Stimulated activated CD8-positive, alpha-beta memory T cell treated with anti-CD3 and anti-CD28 coated beads, Interleukin-15, amount 100 ng/mL, for 24 hours (primary cell): ENCODE measurements at places on chromosomes 16 and 17.

GRCh38 chr16:20899477-20900298, 470 bp downstream of the DCUN1D3 start:
- DNase-seq: peak; percentile 3

- no peak for DNase-seq
These were observed 11.8 kb downstream of the LASP1 start for GRCh38 chr17:38881600-38882191.

- no peak for DNase-seq
These were observed 38.5 kb downstream of the RBFOX3 start for GRCh38 chr17:79572136-79572925.

DNA sequence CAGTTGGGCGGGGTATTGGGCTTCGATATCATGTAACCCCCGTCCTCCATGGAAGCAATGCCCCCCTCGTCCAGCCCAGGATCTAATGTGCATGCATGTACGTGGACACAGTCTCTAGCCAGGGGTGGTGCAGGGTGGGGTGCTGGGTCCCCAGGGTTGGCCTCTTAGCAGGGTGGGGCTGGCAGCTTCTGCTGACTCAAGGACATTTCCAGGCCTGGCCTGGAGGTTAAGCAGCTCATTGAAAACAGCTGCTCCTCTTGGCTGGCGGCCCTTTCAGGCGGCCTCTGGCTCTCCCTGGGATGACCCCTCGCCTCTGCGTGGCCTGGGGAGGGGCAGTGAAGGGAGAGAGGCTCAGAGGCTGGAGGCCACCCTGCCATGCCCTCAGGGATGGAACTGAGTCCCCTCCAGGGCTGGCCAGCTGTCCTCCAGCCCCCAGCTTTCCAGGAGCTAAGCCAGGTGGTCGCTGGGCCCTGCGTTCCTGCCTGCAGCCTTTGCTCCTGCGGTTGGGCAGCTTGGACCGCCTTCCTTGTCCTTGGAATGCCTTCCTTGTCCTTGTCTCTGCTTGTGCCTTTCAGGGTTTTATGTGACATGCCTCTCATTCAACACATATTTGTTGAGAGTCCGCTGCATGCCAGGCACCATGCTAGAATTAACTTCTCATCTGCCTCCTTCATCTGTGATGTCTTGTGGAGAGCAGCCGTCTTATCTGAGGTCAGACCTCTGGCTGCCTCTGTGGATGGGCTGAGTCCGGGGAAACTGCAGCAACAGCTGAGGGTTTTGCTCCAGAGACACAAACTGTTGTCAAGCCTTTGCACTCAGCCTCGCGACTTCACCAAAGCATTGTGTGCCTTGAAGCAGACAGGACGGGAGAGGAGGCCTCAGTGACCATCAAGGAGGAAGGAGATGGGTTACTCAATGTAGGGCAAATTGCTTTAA, 26.6 kb downstream of the MRC2 start:
- DNase-seq: no peak

DNA sequence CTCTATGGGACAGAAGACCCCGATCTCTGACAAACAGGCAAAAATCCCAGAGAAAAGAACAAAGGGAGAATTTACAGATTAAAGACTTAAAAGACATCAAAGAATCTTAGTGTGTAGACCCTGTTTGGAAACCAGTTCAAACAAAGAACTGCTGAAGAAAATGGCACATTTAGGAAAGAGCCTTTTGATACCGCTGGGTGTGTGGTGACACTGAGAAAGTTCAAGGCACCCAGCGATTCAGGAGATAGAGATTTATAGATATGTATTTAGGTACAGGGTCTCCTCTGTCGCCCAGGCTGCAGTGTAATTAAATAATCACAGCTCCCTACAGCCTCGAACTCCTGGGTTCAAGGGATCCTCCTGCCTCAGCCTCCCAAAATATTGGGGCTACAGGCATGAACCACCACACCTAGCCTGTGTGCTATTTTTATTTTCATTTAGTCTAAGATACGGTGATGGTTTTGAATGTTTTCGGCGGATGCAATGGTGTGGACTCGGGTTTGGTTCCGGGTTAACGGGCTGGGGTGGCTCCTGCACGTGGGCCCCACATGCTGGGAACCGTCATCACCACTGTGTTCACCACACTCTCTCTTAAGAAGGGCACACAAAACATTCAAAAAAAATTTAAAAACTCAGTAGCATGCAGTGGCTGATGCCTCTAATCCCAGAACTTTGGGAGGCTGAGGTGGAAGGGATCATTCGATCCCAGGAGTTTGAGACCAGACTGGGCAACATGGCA, 114.0 kb downstream of the ZNF778 start:
- no peak for DNase-seq

DNA sequence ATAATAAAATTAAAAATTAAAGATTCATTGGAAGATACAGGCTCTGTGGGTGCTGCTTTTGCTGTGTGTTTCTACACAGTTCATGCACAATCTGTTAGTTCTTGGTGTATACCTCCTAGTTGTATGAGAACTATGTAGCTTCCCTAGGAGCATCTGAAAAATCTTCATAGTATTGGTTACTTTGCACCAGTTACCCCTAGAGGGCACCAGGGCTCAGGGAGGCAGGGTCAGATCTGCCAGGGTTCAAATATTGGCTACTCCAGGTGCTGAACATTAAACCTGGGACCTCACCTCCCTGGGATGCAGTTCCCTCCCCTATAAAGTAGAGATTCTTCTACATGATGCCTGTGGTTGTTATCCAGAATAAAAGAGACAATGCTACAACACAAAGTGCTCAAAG, 583.0 kb upstream of the CDH11 start:
- DNase-seq: no peak

DNA sequence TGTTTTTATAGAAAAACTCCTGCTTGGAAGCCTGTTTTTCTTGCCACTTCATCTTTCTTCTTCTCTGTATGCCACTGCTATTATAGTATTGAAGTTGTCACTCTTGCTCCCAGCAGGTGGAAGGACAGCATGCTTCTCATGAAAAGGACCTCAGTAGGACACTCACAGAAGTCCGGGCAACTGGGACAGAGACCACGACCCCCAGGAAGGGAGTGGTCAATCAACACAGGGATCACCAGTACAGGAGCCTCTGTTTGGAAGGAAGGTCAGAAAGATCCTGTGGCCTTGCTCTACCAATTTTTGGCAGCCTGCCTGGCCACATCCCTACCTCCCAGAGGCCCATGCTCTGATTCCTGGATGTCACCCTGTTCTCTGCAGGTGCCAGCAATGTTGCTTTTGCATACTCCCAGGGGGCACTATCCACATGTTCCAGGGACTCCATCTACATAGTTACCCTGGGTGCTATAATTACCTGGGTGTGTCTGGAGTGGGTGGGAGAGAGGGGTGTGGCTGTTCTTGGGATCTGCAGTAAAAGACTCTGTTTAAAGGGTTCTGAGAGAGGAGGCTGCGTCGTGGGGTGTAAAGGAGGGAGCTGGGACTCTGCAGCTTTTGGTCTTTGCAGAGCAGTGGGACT, 13.7 kb upstream of the AKAP10 start:
- DNase-seq: no peak

GRCh38 chr17:37672548-37673078, 29.4 kb upstream of the DDX52 start:
- no peak for DNase-seq

DNA sequence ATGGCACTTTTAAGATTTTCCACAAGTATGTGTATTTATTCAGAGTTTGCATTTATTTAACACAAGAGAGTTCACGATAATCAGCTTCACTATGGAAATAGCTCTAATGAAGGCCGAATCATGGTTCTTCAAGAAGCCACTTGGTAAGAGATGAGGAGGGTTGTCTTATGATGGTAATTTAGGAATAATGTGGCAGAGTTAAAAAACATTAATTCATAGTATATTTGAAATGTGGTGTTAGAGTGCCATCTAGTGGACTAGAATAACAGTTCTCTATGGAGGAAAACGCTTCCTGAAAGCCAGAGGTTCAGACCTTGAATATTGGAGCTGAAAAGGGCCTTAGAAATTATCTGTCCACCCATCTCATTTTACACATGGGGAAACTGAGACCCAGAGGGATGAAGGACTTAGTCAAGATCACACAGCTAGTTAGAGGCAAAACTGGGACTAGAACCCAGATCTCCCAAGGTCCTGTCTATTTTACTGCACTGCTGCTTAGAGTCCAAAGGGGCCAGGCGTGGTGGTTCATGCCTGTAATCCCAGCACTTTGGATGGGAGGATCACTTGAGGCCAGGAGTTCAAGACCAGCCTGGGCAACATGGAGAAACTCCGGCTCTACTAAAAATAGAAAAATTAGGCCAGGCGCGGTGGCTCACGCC, 33.8 kb upstream of the KPNB1 start:
- DNase-seq: no peak

DNA sequence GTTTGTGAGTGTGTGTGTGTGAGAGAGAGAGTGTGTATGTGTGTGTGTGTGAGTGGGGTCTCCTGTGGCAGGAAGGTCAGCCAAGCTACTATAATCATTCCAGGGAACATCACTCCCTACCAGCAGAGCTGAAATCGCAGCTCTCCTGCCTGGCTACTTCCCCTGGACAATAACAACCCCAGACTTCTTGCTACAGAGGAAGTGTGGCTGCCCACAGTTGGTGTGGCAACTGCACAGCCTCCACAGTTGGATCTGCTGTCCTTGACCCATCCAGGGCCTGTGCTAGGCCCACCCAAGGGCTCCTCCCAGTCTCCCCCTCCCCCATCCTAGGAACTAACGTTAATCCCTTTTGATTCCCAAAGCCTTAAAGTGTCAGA, 1.5 kb downstream of the SLC13A5 start:
- no peak for DNase-seq

GRCh38 chr16:71933913-71934695, 38.8 kb downstream of the IST1 start:
- no peak for DNase-seq

GRCh38 chr16:58409316-58409973, 17.2 kb downstream of the GINS3 start:
- DNase-seq: no peak

DNA sequence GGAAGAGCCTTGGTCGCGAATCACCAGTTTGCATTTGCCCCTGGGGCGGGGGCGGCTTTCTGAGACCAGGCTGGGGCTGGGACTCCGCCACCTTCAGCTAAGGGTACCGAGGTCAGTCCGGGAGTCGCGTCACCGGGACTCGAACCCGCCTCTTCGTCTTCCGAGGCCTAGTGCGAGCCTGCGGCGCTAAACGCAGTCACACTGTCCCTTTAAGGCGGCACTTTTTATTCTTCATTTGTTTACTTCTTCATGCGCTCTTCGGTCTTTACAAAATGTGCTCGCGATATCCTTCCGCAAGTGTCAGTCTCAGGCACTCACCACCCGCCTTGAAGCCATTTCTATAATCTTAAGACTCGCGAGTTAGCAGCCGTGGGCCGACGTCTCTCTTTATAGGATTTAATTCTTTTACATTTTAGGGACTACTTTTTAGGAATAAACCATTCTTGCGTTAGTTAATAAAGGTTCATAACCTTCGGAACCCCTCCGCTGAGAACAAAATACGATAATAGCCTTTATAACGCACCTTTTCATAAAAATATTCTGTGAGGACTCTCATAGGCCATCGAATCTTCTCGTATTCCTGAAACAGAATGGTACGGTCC, 593 bp upstream of the HEXIM1 start:
- DNase-seq: peak; percentile 57

GRCh38 chr17:79038545-79039135, 14.7 kb downstream of the C1QTNF1 start:
- DNase-seq: no peak

DNA sequence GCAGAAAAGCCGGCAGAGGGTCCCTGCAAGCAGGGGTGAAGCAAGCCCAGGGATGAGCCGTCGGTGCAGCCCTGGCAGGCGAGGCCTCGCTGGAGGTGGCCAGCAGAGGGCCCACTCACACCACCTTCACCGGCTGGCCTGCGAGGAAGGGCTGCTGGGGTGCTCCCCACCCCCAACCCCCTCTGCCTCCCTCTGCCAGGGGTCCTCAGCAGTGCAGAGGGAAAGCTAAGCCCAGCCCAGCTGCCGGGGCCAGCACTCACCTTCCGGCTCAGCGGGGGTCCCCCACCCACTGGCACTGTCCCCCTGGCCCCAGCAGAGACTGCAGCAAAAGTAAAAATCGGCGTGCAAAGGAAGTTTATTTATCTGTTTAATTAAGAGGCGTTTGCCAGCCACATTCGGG, 113.4 kb downstream of the ENGASE start:
- no peak for DNase-seq

DNA sequence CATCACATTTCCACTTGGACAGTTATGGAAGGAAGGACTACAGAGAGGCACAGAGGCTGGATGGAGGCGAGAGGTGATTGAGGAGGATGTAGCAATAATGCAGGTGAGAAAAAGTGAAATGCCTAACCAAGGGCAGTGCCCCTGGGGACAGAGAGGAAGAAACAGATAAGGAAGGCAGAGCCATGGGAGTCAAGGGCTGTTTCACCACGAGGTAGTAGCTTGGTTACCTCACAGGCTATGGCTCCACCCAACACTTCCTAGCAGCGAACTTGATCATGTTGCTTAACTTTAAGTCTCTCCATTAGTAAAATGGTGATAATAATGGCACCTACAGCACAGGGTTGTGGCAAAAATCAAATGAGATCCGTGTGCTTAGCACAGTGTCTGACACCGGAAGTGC, 83.9 kb downstream of the YPEL2 start:
- DNase-seq: no peak

- DNase-seq: no peak
These were observed 42.8 kb downstream of the ABCC12 start for GRCh38 chr16:48113001-48113400.

- DNase-seq: no peak
These were observed 31.2 kb downstream of the TOM1L2 start for GRCh38 chr17:17941015-17941414.

- DNase-seq: no peak
These were observed 25.1 kb downstream of the TNRC6A start for GRCh38 chr16:24754543-24754942.

DNA sequence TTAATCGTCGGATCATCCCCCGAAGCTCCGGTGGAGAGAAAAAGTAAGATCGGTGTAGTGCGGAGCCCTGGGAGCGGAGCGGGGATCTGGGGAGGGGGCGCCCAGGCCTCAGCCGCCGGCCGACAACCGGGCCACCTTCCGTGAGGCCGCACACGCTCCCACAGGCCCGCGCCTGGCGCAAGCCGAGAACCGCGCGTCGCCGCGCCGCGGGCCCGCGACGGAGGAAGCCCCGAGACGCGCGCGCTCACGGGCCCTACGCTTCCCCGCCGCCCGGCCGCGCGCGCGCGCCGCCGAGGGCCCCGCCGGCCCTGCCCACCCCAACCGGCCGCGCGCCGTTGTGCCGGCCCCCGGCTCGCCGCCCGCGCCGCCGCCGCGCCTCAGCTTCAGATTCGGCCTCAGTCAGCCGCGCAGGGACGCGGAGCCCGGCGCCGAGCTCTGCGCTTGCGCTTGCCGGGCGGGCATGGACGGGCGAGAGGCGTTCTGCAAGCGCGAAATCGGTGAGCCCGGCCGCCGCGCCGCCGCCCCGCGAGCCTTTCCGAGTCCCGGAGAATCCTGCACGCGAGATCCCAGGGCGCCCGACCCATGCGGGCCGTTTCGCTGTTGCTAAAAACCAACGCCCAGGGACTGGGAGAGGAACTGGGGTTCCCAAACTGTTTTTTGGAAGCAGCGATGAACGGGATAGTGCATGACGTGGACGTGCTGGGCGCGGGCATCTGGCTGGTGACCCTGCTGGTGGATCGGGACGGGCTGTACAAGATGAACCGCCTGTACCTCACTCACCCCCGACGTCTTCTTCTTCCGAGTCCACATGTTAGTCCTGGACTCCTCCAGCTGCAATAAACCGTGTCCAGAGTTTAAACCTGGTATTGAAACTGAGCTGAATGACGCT, 28.0 kb upstream of the LRRC37A start:
- DNase-seq: peak; percentile 79
